Activated CD8-positive, alpha-beta memory T cell treated with anti-CD3 and anti-CD28 coated beads, Interleukin-2, amount 50 U/mL, for 4 hours (primary cell): ENCODE measurements at places on chromosomes 5 and 9.

GRCh38 chr5:173202266-173202875 lies 32.6 kb downstream of the NKX2-5 start:
- DNase-seq = no peak

DNA sequence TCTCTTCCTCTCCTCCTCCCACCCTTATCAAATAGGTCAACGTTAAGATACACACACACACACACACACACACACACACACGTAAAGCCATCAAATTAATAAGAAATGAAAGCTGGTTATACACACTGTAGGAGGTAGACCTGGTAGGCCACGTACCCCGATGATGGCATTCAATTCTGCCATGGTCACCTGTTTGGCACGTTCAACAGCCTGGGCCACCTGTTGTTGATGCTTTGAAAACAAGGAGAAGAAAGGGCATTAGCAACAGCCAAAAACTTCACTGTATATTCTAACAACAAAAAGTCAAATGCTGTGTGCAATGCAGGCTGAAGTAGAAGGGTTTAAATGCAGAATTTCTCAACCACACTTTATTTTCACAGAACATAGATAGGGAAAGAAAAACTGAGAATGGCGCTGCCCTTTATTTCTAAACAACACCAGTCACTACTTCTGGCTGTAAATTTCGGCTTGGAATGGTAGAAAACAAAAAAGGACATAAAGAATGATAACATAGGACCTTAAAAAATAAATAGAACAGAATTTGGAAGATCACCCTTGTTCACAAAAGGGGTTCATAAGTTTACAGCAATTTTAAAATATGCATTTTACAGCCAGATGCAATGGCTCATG lies 37.2 kb downstream of the TLE1 start:
- no peak for DNase-seq

GRCh38 chr5:132010645-132010988 lies 841 bp downstream of the ACSL6 start:
- DNase-seq = no peak

DNA sequence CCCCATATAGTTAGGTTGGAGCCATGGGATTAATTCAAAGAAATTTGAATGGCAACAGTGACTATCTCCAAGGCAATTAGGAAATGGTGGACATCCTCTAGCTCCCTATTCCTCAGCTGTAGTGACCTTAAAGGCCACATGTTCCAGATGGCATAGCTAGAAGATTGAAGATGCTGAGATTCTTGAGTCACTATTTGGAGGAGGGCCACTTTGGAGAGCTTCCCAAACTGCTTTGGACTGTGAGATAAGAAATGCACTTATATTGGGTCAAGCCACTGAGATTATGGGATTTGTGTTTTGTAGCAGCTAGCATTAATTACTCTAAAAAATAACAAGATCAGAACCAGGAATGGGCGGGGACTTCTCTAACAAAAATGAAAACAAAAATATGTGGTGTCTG lies 636.2 kb upstream of the CCNG1 start:
- no peak for DNase-seq

DNA sequence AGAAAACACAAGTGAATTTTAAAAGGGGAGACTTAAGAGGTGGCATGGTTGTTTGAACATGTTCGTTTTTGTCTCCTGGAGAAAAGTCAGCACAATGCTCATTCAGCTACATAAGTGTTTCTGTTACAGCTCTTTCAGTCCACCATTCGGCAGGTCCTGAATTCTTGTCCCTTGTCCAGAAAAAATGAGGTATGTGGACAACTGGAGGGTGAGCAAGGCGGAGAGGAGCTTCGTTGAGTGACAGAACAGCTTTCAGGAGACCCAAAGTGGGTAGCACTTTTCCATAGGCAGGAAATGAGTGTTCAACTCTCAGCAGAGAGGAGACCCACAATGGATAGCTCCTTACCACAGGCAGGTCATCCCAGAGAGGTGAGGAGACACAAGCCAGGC lies 4.9 kb downstream of the PDCD1LG2 start:
- no peak for DNase-seq

DNA sequence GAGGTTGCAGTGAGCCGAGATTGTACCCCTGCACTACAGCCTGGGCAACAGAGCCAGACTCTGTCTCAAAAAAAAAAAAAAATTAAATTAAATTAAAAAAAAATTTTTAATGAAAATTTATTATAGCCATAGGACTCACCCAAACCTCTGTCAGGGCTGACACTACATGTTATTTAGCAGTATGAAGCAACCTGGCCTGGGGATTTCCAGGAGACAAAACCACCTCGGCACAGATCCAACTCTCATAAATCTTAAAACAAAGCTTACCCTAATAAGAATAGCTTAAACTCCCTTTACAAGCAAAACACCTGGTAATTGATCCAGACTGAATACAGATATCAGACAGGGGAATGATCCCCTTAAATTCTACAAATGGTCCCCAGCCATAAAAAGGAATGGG lies 38.4 kb downstream of the PPP1R2B start:
- DNase-seq = no peak

DNA sequence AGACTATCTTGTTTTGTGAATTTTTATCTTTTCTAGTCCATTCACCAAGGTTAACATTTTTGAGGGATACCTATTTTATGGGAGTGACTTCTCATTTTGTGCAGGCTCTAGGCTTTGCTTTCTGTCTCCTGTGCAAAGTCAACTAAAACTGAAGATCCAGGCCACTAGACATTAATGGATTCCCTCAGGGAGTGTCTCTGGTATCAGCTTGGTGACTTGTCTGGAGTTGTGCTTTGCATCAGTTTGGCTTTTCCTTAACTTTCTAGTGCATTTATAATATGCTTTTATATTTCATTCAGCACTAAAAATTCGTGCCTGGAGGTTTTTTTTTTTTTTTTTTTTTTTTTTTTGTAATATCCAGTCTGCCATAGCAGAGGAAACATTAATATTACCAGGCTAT lies 144.2 kb downstream of the YIPF5 start:
- DNase-seq = no peak

DNA sequence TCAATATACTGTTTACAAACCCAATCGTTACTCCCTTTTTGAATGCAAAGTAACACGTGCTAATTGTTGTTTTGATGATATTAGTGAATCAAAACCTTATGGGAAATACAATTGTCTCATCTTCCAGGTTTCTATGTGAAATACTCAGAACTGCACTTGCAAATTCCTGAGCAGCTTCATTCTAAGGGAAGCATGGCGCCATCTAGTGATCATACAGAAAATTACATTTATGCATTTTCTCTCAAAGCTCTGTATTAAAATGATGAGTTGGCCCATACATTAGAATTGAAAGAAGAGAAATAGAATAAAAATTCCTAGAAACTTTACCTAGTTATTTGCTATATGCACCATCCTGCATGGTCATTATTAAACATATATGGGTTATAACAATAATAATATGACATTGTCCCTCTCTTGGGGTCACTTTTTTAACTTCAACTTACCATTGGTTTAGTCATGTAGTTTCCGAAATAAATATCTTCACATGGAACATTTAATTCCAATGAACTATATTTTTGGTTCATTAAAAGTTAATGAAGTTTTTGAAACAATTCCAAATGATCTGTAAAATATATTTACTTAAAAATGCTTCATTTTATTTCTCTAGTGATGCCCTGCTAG lies 220.0 kb downstream of the PDE4D start:
- no peak for DNase-seq

GRCh38 chr9:91658513-91659105 lies 235.0 kb upstream of the NFIL3 start:
- no peak for DNase-seq

DNA sequence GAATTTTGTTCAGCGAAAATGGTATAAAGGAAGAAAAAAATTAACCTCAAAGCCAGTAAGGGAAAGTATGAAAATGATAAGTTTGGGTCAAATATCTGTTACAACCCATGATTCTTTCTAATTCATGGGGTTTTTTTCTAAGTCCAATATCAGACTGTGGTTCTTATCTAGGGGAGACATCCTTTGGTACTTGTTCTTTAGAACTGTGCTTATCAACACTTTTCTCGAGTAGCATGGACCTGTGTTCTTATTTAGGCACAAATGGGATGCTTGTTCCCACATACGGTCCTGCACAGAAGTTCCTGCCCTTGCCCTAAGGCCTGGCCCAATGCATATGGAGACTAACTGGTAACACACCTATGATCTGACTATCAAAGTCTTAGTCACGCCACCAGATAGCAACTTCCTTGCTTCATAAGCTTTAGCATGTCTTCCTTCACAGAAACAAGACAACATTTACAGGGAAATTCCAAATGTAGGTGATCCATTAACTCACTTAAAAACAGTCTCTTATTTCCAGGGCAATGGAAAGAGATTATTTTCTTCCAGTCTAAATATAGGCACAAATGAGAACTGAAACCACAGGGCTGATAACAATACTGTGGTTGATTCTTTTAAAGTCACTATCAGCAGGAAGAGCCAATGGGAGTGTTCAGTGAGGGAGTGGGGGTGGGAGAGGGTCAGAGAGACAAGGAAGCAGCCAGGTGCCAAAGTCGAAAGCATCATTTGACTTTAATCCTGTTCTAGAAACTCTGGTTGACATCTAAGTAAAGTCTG lies 268.8 kb upstream of the ANKRD55 start:
- no peak for DNase-seq

DNA sequence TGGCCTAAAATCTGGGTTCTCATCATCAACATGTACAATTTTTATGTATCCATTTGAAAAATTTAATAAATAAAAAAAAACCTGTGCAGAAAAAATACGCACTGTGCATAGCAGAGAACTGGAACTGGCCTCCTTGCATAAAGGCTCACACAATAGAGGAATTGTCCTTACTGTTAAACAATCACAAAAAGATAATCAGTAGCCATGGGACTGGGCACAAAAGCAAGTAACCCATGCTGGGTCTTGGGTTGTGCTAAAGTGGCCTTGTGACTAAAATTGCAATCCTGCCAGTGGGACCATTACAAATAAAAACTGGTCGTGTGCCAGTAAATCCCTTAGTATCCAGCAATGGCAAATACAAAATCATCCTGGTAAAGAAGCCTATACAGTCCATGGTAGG lies 1646.6 kb downstream of the MAT2B start:
- DNase-seq = no peak

- no peak for DNase-seq
Observed at GRCh38 chr9:105142406-105143135, 101.9 kb upstream of the SLC44A1 start.

DNA sequence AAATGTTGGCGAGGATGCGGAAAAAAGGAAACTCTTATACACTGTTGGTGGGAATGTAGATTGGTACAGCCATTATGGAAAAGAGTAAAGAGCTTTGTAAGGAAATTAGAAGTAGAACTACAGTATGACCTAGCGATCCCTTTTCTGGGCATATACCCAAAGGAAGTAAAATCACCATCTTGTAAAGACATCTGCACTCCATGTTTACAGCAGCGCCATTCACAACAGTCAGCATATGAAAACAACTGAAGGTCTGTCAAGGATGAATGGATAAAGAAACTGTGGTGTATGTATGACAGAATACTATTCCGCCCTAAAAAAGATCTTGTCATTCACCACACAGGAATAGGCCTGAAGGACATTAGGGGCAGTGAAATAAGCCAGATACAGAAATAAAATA lies 27.7 kb upstream of the SLC25A51 start:
- no peak for DNase-seq

DNA sequence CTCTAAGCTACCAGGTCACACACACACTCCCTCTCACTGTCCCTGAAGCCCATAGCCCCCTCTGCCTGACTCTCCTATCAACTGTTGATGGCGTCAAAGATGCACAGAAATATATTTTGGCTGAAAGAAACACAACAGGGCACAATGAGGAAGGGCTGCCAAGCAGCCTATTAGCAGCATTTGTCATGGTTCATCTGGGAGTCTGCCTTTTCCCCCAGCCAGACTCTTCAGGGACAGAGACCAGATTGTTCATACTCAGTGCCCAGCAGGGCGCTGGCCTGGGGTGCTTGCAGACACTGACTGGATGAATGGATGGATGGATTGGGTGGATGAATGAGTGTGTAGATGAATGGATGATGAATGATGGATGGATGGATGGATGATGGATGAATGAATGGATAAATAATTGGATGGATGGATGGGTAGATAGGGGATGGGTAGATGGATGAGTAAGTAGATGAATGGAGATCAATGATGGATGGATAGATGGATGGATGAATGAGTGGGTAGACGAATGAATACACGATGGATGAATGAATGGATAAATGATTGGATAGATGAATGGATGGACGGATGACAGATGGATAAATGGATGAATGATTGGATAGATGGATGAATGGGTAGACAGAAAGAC lies 90.5 kb downstream of the ADAMTS2 start:
- DNase-seq = no peak

GRCh38 chr9:78010445-78010844 lies 21.2 kb downstream of the GNAQ start:
- no peak for DNase-seq

DNA sequence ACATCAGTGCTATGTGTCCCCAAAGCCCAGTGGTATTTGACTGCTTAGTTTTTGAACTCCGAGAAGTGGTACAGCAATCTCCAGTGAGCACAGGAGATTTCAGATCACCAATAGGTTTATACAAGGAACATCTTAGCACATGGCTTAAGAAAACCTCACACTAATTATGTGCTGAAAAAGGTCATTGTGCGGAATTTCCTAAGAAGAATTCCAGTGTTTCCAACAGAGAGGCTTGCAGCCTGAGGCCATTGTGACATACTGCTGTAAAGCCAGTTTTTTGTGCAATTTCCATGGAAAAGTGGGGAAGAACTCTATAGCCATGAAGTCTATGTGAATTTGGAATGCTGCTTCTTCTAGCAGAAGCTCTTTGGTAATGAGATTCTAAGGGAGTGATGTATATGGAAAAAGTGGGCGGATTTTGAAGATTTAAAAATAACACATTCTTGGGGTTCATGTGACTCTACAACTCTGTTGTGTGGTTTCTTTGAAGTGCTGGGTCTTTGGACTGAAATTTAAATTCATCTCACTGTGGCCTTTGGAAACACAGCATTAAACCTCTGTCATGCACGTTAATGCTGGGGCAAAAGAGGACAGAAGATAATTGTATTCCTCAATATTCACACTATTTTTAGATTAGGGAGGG lies 110.5 kb upstream of the CD180 start:
- DNase-seq = no peak

- DNase-seq = no peak
Observed at GRCh38 chr5:143179126-143179740, 224.3 kb downstream of the NR3C1 start.

DNA sequence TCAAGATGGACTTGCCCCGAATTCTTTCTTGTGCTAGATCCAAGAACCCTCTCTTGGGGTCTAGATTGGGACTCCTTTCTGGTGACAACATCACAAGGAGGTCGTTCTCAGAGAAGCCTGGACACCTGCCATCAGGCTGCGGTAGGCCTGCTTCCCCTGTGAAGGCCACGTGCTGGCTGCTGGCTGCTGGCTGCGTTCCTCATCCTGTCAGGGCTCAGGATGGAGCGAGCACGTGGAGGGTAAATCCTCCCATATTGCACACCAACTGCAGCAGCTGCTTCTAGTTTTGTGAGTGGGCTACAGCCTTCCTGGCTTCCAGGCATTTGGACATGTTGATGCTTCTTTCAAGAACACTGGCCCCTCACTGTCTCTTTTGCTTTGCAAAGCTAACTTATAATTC lies 95.6 kb downstream of the HSPA4 start:
- DNase-seq = no peak

- DNase-seq = no peak
Observed at GRCh38 chr9:87089506-87089905, 142.2 kb upstream of the GAS1 start.

- no peak for DNase-seq
Observed at GRCh38 chr5:109868737-109869136, 179.0 kb downstream of the MAN2A1 start.
